NCI-H2029 treated with DMSO at 0.1 percent for 48 hours (cell line): ENCODE measurements at places on chromosomes 11 and 22.
A peak's percentile ranks its signal among the peaks of the same experiment; 100 is the strongest.

DNA sequence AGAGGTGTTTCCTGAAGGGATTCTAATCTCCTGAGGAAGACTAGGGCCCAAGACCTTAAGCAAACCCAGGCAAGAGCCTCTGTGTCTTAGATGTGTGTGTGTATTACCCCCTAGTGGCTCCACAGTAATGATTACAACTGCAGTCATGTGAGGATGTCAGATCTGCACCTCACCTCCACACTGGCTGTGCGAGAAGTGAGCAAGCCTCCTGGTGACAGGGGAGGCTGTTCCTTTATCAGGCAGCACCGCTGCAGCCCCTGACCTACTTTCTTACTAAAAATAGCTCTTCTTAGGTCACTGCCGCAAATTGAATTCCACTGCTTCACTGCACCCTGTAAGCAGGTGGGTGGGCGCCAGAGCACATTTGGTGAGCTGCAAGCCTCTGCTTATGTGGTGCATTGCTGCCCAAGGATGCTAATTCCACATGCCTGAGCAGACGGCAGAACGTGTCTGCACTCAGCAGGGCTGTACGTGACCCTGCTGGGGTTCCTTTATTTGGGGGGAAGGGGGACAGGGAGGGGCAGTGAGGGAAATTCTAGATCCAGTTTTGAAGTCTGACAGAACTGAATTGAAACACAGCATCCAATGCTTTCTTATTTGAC is 112.4 kb downstream of the KCNC1 start:
- DNase-seq = no peak

GRCh38 chr11:35157814-35158700 is 19.1 kb downstream of the CD44 start:
- DNase-seq = no peak

- DNase-seq = no peak
Observed at GRCh38 chr11:133762538-133762937, 82.8 kb downstream of the SPATA19 start.

GRCh38 chr22:46065691-46066454 is 84.5 kb upstream of the PPARA start:
- no peak for DNase-seq

GRCh38 chr22:40789131-40789530 is 30.0 kb downstream of the SLC25A17 start:
- DNase-seq = no peak

DNA sequence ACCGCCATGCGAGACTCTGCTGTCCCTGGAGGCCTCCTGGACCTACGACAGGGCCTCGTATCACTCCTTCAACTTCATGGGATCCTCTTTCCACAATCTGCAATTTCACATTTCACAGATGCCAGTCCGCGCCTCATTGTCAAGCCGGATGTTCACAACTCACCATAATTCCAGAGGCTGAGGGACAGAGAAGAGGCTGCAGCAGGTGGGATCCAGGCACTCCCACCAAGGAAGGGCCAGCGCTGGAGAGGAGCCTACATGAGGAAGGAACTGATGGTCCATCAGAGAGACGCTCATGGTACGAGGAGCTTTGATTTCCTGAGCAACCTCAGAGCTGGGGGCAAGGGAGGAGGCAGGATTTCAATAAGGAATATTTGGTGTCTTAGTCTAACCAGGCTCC is 495.0 kb downstream of the BRD1 start:
- no peak for DNase-seq

DNA sequence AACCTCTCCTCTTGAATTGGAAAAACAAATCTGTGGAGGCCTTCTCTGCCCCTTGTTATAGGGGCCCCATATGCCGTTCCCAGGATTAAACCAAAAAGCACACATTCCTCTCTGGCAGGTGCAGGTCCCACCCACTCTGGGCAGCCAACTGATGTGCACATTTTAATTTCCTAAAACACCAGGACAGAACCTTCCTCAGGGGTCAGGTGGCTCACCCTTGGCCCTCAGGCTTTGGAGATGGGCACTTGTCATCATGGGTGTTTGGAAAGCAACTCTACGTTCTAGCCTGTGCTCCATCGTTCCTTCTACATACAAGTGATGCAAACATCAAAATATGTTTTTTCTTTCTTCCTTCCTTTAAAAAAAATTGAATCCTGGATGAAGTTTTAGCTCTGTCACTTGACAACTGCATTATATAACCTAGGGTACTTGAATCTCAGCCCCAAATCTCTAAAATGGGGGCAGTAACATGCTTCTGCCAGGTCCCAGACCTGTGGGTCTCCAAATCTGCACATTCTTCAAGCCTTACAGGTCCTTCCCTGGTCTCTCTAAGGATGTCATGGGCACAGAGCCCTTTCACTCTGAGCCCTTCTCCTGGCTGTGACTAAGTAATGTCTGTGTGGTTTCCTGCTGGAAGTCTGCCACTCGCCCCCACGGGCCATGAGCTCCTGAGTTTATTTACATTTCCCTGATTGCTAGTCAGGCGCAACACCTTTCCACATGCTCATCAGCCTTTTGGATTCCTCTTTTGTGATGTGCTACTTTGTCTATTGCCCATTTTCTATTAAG is 43.8 kb downstream of the KCNQ1OT1 start:
- peak; percentile 77 for DNase-seq

GRCh38 chr11:111170761-111171379 is 74.7 kb upstream of the POU2AF2 start:
- no peak for DNase-seq

GRCh38 chr11:100188137-100188783 is 498.8 kb upstream of the ARHGAP42 start:
- no peak for DNase-seq

- no peak for DNase-seq
Observed at GRCh38 chr11:31809857-31810778, 1.0 kb downstream of the PAX6 start.

DNA sequence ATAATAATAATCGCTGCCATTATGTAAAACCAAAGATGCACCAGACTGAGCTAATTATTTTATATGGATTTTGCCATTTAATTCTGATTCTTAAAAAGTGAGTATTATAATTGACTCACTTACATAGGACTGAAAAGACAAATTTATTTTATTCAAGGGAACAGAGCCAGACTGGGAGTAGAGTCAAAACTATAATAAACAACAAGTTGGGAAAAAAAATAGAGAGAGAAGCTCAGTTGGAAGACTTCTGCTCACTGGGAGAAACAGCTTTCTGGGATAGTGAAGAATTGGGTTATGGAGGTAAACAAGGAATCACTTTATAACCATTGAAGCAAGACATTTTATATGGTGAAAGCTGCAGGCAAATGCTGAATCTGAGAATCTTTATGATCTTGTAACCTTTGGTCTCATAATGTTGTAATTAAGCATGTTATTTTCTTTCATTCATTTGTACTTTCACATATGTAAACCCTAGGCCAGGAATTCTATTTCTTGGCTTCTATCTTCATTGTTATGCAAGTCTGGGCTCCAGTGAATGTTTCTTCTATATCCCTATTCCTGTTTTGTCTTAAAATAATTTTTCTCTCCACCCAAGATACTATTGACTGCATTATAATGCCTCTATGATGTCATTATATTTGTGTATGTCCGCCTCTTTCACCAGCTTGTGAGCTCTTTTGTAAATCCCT is 725.3 kb upstream of the CCDC179 start:
- no peak for DNase-seq

DNA sequence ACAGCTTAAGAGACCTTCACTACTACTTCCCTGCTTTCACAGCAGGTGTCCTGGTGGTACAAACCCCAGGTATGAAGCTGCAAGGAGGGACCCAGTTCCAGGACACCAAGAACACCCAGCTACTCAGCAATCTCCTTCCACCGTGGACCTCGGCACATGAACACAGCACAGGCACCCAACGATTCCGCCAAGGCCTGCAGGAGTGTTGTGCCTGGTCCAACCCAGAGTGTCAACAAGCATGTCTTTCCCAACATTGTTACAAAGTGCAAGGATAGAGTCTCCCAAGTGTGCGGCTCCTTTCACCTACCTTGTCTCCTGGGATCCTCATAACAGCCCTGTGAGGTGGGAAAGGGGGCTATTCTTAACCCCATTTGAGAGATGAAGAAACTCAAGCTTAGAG is 11.8 kb downstream of the PATZ1 start:
- no peak for DNase-seq

DNA sequence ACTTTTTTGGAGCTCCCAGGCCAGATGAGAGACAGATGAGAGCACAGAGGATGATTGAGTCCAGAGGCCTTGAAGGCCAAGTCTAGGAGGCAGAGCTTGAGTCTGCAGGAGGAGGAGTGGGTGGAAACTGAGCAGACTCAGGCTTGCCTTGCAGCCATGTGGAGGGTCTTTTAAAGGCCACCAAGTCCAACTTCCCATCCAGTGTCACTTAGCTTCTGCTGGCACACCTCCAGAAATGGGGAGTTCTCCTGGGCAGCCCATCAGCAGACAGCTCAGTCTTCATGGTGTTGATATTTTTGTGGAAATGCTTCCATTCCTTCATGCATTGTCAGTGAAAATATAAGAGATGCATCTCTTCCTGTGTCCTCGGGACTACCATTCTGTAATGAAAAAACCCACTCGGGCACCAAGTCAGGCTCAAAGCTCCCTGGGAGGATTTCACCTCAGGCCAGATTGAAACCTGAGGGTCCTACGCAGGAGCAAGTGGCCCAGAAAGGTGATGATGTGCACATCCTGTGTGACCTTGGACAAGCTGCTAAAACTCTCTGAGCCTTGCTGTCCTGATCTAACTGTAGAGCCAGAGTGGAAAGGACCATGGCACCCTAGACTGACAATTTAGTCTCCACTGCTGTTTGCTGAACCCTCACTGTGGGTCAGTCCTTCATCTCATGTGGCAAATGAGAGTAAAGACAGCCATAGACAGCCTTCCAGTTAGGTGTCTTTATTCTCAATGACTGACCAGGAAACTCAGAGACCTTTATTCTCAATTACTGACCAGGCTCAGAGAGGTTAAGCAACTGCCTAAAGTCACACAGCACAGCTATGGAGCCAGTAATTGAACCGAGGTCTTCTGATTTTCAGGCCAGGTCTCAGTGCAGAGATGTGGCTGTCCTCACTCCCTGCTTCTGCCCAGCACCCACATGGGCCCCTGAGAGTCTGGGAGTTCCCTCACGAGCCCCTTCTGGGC is 2.9 kb upstream of the LRRC32 start:
- no peak for DNase-seq
